ENCODE measurements at places on chromosomes 7 and 10.

GRCh38 chr7:35716038-35716803, 21.3 kb upstream of the HERPUD2 start:
- no peak for DNase-seq

GRCh38 chr7:44240376-44240775, 39.6 kb downstream of the YKT6 start:
- no peak for DNase-seq

- DNase-seq = no peak
Observed at GRCh38 chr10:129035052-129035827, 431.8 kb upstream of the MGMT start.

- DNase-seq = no peak
Observed at GRCh38 chr10:13270877-13271551, 28.9 kb downstream of the PHYH start.

GRCh38 chr7:22117222-22117621, 171.5 kb upstream of the CDCA7L start:
- no peak for DNase-seq

GRCh38 chr7:19508124-19508523, 200.7 kb downstream of the POLR1F start:
- DNase-seq = no peak

DNA sequence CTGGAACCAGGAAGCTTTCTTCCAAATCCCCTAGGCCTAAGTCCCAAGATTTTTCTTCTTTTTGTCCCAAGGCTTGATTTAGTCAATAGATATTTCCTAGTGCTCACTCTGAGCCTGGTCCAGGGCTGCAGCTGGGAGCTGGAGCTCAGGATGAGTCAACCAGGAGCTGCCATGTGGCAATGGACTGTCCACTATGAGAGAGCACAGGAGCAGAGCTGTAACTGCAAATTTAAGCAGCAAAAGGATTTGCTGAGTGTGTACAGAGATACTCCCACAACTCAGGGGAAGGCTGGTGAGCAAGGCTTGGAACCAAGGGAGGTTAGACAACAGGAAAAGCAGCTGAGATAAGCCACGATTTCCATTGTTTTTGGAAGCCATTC, 92.1 kb upstream of the CXCL12 start:
- peak; percentile 53 for DNase-seq

DNA sequence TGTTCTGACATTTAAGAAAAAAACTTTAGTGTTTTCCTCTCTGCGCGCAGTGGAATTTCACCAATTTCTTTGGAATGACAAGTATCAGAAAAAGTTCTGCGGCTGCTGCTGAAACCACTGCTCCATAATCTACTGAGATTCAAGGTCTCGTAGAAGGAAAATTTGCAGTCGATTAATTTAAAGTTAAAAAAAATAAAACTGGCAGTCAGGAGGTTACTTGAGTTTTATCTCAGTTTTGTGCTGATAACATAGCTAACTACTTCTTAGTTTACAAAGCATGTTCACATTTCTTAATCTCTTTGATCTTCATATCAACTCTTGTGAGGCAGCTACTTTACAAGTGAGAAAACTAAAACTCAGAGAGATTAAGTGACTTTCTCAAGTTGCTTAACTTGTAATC, 18.2 kb upstream of the CALD1 start:
- no peak for DNase-seq

GRCh38 chr7:1664711-1665548, 5.1 kb upstream of the ELFN1 start:
- DNase-seq = peak; percentile 58

- DNase-seq = no peak
Observed at GRCh38 chr7:45108863-45109262, 2.6 kb downstream of the TBRG4 start.

- DNase-seq = no peak
Observed at GRCh38 chr7:21754963-21755362, 190.7 kb downstream of the CDCA7L start.

DNA sequence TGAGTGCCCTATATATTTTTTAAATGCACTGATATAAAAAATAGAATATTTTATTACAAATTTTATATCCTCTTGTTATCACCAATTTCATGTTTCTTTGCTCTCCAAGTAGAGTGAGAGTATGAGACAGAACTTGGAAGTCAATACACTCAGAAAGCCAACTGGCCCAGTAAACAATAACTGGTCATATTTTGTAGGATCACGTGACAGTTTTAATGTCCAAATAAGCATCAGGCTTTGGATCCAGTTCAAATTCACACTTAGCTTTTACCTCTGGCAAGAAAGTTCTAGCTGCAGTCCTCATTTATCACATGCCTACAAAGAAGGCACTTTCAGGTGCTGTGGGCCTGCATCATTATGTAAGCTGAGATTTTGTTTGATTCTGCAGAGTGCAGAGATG, 21.6 kb upstream of the TPK1 start:
- no peak for DNase-seq

GRCh38 chr7:107563775-107564552, at the start of the genes COG5 and DUS4L:
COG5 (minus strand) TSS chr7:107563920; CDS start chr7:107563896, 24 bp downstream.
DUS4L (plus strand) TSS chr7:107563971; CDS start chr7:107567071, 3,100 bp downstream.
- DNase-seq = peak; percentile 88

DNA sequence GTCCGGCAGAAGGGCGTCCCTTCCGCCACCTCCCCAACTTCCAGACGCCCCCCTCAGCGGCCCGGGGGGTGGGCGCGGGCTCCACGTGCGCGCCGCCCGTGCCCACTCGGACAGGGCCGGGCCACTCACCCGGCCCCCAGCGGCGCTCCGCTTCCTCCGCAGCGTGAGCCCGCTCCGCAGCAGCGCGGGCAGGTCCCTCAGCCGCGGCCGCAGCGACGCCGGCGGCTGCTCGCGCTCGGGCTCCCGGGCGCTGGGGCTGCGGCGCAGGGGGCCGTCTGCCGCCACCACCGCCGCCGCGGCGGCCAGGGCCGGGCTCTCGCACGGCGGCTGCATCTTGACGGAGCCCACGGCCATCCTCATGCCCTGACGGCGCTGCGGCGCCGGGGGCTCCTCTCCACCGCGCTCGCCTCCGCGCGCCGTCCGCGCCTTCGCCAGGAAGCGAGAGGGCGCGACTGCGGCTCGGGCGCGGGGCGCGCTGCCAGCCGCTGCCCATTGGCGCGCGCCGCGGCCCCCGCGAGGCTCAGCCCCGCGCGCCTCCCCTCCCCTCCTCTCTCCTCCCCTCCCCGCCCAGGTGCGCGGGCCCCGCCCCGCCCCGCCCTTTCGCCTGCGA, at the start of gene RAPGEF5:
Gene RAPGEF5 (minus strand): TSS at position 454 of the 610 bp plus-strand sequence. CDS start 94 bp downstream, at position 360.
- peak; percentile 2 for DNase-seq

DNA sequence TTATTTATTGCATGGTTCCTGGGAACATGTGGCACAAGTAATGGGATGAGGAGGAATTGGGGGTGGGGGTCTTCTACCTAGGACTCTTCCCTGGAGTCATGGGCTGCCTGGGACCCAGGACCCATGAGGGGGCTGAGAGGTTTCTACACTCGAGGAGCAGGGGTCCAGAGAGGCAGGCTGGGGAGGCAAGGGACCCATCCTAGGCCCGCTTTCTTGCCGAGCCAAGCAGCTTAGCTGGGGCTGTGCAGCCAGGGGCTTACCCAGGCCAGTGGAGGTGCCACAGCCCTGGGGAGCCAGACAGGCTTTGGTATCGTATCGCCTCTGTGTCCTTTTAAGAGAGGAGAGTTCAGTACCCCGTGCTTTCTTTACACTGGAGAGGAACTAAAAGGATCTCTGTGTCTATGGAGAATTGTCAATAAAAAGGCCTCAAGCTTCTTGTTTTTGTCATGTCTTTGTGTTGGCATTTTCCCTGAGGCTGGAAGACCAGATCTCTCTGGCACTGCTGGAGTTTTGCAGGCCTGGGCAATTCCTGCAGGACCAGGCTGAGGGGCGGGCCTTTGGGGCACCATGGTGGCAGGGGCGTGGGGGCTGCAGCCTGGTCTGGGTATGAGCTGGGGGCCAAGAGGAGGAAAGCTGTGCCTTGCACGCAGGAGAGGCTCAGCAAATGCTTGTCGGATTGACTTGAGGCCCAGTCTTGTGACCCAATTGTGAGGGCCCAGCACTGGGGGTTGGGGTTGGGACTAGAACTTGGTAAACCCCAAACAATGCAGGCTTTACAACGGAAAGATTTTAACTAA, 11.1 kb downstream of the SFRP5 start:
- DNase-seq = no peak

DNA sequence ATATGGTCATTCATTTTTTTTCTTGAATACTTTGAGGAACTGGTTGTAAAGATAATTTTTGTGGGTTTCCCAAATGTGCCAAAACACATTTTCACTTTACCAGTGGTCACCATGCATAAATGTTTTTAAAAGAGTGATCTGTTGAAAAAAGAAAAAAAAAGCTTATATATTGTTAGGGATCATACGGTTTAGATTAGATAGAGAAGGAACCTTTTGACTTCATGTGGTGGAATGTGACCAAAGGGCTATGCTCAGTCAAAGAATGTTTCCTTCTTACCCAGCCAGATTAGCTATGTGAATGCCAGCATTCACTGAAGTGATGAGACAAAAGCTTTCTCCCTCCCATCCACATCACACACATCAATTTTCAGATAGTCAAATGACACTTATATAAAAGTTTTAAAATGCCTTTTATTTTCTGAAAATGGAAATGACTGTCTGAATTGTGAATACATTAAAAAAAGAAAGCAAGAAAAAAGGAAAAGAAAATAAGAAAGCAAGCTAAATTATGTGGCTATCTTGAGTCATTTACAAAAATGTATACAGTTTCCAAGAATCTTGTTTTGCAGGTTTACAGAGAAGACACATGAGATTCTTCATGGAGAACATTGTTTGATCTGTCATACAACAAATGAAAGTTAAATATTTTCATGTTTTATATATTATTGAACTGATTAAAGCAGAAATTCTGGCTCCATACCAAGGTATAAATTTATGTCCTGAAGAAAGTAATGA, 8.6 kb upstream of the CPED1 start:
- no peak for DNase-seq

DNA sequence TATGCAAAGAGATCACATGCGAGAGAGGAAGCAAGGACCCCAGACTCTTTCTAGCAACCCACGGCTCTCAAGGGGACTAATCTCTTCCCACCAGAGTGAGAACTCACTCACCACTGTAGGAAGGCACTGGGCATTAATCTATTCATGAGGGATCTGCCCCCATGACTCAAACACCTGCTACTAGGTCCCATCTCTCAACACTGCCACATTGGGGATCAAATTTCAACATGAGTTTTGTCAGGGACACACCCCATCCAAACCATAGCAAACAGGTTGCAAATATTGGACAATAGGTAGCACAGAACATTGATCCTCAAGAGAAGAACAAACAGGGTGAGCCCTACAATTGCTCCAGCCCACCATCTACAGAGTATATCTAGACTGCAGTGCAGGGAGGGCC, 740.6 kb downstream of the LRMDA start:
- no peak for DNase-seq

GRCh38 chr7:2521952-2522591, 2.5 kb downstream of the LFNG start:
- peak; percentile 91 for DNase-seq

DNA sequence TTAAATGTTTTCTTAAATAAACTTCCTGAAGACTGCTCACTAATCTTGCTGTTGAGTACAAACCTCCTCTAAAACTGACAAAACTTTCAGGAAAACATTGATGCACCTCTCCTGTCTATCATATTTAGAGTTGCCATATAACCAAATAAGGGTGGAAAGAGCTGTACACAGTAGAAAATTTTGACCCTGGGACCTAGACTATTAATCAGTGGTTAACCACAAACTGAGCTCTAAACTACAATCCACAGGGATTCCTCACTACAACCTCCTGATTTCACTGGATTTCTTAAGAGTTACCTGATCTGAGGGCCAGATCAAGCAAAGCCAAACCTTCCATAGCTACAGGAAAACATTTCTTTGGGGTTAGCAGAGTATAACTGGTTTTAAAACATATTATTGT, 39.9 kb upstream of the WNT16 start:
- no peak for DNase-seq

DNA sequence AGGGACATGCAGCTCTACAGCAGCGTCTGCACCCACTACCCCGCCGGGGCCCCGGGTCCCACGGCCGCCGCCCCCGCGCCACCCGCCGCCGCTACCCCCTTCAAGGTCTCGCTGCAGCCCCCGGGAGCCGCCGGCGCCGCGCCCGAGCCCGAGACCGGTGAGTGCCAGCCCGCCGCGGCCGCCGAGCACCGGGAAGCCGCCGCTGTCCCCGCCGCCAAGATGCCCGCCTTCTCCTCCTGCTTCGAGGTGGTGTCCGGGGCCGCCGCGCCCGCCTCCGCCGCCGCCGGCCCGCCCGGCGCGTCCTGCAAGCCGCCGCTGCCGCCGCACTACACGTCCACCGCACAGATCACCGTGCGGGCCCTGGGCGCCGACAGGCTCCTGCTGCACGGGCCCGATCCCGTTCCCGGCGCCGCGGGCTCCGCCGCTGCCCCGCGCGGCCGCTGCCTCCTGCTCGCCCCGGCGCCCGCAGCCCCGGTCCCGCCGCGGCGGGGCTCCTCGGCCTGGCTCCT, 631 bp downstream of the OTUD1 start:
- no peak for DNase-seq

GRCh38 chr7:151113344-151114150, 27.3 kb downstream of the AGAP3 start:
- DNase-seq = no peak

DNA sequence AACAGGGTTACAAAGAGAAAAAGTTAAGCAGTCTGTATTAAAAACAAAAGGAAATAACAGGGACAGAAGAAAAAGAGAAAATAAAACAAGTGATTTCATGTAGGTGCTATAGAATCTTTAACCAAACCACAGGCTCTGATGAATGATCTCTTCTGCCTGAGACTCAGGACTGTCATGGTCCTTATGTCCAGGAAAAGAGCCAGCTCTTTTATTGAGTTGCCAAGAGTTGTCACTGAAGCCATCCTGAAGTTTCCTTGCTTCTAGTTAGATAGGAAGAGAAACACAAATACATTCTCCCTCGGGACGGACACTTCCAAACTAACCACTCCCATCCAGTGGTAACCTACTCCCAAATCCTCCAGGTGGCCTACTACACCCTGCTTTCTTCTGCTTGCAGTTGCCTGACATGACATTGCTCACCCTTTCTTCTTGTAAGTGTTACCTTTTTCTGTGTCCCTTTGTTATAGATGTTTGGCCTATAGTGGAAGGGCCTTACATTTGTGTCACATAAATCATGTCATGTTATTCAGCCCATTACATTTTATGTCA, 346.7 kb downstream of the NRG3 start:
- DNase-seq = no peak

DNA sequence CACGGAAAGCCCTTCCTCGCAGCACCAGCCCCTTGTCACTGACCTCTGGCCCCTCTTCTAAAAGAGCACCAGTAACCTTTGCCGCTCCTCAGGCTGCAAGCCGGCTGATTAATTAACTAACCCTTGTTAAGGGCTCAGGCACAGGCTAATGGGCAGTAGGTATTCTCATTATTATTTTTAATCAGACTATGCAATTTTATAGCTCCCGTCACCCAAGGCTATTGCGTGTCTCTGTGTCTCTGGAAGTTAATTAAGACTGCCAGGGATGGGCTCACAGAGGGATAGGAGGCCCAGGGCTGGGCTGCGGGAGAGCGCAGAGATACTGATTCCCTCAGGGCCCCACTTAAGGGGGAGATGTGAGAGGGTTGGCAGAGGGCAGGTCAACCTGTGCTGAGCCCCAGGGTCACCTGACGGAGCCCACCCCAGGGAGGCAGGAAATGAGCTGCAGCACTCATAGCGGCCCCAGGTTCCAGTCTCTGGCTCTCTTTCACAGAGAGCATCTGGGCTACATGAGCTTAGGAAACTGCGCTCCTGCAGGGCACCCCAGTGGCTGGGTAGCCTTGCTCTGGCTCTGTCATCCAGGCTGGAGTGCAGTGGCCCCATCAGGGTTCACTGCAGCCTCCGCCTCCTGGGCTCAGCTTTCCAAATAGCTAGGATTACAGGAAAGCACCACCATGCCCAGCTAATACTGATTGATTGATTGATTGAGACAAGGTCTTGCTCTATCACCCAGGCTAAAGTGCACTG, 92.2 kb upstream of the LRRC4 start:
- no peak for DNase-seq

Data from suppressor macrophage treated with lipopolysaccharide for 1 hour (primary cell).